Stimulated activated CD8-positive, alpha-beta memory T cell treated with anti-CD3 and anti-CD28 coated beads, Interleukin-4, amount 100 ng/mL, for 1 hour (primary cell): ENCODE measurements at places on chromosomes 11 and 22.

GRCh38 chr22:43926349-43926710 is 2.7 kb downstream of the PNPLA3 start:
- DNase-seq = no peak

- no peak for DNase-seq
These were observed 16.8 kb downstream of the ZDHHC24 start for GRCh38 chr11:66529069-66529468.

- DNase-seq = no peak
These were observed 133.7 kb upstream of the LDLRAD3 start for GRCh38 chr11:35810045-35810645.

DNA sequence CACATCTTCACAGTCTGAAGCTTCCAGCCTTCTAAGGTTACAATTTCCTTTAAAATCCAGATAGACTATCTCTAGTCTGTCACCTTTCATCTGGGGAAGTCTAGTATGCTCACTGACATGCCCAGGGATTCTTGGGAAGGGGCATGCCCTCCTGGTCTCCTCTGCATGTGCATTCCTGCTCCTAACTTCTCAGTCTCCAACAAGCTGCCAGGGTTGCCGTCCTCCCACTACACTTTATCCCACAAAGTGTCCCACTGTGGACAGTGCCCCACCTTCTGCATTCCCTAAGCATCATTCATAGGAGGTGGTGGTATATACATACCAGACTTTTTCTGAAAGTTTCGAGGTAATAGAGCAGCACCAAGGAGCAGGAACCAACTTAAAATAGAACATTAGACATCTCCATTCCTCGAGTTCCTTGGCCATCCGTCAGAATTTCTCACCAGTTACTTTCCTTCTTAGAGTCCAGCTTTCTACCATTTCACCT is 28.7 kb downstream of the EIF3F start:
- DNase-seq = no peak

- no peak for DNase-seq
These were observed 6.4 kb downstream of the ENDOD1 start for GRCh38 chr11:95095858-95096587.

DNA sequence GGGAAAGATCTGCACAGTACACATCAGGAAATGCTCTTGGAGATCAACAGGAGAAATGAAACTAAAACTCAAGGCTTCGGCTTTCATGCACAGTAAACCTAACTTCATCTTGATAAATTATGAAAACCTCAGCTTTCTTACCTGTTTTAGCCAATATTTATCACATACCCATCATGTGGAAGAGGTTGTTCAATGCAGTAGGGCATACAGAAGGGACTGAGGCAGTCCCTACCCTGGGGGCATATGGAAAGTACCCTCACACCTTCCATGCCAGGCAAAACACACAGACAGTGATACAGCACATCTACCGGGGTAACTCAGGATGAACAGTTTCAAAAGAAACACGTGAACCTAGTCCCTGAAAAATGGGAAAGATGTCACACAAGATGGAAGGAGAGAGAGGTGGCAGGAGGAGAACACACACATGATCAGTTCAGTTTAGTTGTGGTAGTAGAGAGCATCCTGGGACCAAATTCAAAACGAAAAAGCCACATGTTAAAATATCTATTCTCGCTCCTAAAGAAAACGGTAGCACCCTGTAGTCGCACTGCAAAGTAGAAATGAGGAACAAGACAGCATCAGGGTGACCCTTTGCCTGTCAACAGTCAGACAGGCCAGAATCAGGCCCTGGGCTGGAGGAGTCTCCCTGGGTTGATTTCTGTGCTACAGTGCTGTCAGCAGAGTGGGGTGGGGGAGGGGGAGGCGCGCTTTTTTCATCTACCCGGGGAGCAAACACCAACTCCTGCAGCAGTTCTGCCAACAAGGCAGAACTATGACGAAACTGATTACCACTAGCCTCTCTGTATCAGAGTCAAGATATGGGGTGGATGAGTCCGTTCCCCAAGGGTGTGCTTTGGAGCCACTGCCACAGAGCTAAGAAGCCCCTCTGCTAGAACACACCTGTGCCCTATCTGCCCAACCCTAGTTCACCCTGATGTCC is 1.3 kb downstream of the HIRA start:
- DNase-seq = no peak

DNA sequence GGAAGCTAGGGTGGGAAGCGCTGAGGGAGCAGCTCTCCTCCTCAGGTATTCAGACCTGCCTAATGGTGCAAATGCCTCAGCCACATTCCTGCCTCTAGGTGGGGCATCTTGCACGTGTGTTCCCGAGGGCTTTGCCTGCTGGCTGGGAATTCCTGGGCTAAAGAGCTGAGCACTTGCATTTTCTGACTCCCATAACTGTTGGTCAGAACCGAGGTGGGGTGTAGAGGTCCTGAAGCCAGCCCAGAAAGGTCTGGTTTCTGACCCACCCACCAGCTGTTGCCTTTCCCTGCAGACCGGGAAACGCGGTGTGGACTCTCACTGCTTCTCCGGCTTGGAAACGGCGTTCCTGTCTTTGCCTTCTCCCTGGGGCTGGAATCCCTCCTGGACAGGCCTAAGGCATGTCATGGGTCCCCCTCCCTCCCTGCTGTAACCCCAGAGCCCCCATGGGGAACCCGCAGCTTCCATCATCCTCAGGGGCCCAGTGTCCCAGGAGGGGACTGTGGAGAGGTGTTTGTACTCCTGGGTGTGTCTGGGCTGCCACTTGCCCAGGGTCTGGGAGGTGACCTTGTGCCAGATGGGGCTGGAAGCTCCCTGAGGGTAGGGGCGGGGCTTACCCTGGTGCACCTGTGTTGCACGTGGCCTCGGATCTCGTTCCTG is 24.0 kb upstream of the SMIM38 start:
- DNase-seq = no peak

DNA sequence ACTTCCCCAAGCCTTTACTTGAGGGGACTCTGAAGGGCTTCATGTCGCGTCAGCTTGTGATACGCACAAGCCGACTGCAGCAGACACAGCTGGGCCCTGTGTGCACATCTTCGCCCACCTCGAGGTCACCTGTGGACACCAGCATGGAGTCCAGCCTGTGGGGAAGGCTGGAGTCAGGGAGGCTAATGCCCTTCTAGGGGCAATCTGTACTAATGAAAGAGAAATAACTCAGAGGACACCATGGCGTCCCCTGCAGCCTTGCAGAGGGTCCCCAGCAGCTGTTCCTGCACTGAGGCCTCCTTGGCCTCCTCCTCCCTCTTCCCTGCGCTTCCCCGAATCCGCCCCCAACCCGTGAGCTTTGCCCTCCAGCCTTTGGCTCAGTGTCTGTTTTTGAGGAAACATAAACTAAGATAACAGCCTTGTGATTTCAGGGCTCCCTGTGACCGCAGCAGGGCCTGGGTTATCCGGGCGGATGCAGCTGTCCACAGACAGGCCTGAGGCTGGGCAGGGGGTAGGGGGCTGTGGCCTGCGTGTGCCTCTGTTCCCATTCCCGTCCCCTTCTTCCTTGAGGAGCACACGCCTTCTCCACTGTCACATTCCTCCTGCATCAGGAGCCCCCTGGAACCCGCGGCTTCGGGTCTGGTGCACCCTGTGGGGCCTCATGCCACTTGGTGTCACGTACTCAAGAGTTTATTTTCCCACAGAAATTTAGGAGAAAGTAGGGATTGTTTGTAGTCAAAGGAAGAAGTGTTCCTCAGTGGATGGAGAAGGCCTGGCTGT is 25.0 kb downstream of the KRTAP5-5 start:
- DNase-seq = no peak
